Hematopoietic multipotent progenitor cell (in vitro differentiated cells): ENCODE measurements at places on chromosomes 6 and 20. TPM values are rescaled to one million over a fixed set of nuclear protein-coding genes. Genes with fewer than 3 reads are reported as not detected.

The OR2H1 gene
- total RNA-seq: not detected

The MAN1A1 gene
- 109 TPM for total RNA-seq

The SYS1 gene
- 31.2 TPM for total RNA-seq

The MDFI gene
- total RNA-seq: not detected

The OR2B6 gene
- 0.81 TPM for total RNA-seq

The NKAIN2 gene
- 16.7 TPM for total RNA-seq

The C6orf118 gene
- total RNA-seq: not detected

The LGSN gene
- total RNA-seq: under 0.01 TPM

The SIRPB2 gene
- total RNA-seq: 1.3 TPM

The GSTA2 gene
- total RNA-seq: not detected
